ENCODE measurements at places on chromosomes 4 and X. TPM values are rescaled to one million over a fixed set of nuclear protein-coding genes. Genes with fewer than 3 reads are reported as not detected.
A peak's percentile ranks its signal among the peaks of the same experiment; 100 is the strongest.

- DNase-seq: no peak
Observed at GRCh38 chr4:7842384-7843279, 97.0 kb downstream of the AFAP1 start.

GRCh38 chr4:26386386-26386785, 65.6 kb downstream of the RBPJ start:
- no peak for DNase-seq

- DNase-seq: no peak
Observed at GRCh38 chr4:126761947-126762662, 870.7 kb upstream of the INTU start.

GRCh38 chrX:94256396-94256795, 582.4 kb downstream of the FAM133A start:
- DNase-seq: no peak

- DNase-seq: no peak
Observed at GRCh38 chr4:40544221-40544620, 85.4 kb downstream of the RBM47 start.

GRCh38 chr4:176792326-176793059, at the start of gene VEGFC:
TSS of gene VEGFC (minus strand) at chr4:176792922. CDS start at chr4:176792311, 611 bp downstream.
- peak; percentile 39 for DNase-seq

GRCh38 chr4:8771258-8771590, 100.4 kb downstream of the HMX1 start:
- no peak for DNase-seq

GRCh38 chr4:164846566-164846965, 30.4 kb upstream of the APELA start:
- no peak for DNase-seq

GRCh38 chrX:72003811-72004750, 93.4 kb downstream of the NHSL2 start:
- DNase-seq: no peak

GRCh38 chr4:36747277-36748129, 466.1 kb downstream of the DTHD1 start:
- no peak for DNase-seq

DNA sequence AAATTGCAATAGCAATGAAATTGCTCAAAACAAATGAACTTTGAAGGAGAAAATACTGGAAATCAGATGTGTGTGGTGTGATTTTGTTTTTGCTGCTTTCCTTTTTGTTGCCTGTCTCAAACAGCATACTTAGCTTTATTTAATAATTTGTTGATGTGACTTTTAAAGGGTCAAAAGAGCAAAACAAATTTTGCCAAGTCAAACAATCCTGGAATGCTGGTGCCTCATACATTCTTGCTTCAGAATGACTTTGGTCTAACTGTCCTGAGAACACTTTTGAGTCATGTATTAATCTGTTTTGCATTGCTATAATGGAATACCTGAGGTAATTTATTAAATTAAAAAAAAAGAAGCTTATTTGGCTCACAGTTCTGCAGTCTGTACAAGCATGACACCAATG, 3.4 kb downstream of the PF4V1 start:
- DNase-seq: no peak

DNA sequence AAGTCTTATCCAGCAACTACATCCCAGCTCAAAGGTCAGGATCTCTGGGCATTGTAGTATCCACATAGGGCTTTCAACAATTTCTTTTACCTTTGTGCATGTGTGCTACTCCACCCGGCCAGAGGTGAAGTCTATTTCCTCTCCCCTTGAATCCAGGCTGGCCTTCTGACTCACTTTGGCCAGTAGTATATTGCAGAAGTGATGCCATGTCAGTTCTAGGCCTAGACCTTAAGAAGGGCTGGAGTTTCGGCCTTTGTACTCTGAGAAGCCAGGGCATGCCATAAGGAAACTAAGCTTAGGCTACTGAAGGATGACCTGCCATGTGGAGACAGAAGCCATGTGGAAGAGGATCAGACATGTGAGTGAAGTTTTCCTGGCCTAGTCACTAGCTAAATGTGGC, 191.2 kb upstream of the ATP6AP2 start:
- no peak for DNase-seq

DNA sequence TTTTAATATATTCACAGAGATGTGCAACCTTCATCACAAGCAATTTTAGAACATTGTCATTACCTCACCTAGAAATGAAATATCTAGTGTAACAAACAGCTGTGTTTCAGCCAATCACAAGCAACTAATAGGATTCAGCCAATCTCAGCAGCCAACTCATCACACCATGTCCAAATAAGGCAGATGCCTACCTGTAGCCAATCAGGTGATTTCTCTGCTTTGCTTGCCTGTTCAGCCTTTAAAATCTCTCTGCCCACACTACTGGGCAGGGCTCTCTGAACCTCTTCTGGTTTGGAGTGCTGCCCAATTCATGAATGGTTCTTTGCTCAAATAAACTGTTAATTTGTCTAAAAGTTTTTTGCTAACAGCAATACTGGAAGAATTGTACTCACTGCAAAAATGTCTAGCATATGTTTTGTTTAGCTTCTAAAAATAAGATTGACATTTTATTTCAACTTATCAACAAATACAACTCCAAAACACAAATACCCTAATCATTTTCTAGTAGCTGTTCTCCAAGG, 52.4 kb upstream of the IGFBP7 start:
- no peak for DNase-seq

- DNase-seq: peak; percentile 2
Observed at GRCh38 chrX:17007134-17007768, 60.8 kb downstream of the REPS2 start.

DNA sequence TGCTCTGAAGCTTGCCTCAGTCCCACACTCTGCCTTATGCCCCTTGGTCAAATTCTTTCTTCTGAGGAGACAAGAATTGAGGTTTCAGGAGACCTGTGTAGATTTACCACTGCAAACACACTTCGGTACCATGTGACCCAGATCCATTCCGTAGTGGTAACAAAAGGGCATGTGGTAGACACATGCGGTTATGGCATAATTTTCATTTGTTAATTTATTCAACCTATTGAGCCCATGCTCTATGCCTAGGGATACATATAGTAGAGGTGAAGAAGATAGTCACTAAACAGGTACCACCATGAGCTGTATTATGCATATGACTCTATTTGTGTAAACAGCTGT, 190.9 kb downstream of the NDST4 start:
- DNase-seq: no peak

- no peak for DNase-seq
Observed at GRCh38 chr4:6332042-6332668, 62.5 kb downstream of the WFS1 start.

DNA sequence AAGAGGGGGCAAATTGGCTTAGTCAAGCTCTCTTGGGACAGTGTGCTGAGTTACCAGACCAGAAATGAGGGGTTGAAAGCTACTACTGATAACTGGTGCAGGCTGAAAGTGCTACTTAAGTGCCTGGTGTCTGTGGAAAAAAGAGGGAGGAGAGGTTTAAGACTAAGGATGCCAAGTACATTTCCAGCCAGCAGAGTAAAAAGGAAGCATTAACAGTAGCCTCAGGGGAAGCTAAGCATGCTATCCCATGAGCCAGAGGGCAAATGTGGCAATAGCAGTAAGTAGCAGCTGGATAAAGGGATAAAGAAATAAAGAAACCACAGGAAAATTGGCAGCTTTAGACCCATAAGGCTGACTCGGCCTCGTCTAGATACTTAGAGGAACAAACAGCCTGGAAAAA, 196.3 kb upstream of the MAB21L2 start:
- DNase-seq: no peak

- DNase-seq: peak; percentile 27
Observed at GRCh38 chr4:56468097-56468422, 643 bp downstream of the SRP72 start.

- DNase-seq: no peak
Observed at GRCh38 chrX:140672840-140673731, 36.5 kb upstream of the LINC00632 start.

DNA sequence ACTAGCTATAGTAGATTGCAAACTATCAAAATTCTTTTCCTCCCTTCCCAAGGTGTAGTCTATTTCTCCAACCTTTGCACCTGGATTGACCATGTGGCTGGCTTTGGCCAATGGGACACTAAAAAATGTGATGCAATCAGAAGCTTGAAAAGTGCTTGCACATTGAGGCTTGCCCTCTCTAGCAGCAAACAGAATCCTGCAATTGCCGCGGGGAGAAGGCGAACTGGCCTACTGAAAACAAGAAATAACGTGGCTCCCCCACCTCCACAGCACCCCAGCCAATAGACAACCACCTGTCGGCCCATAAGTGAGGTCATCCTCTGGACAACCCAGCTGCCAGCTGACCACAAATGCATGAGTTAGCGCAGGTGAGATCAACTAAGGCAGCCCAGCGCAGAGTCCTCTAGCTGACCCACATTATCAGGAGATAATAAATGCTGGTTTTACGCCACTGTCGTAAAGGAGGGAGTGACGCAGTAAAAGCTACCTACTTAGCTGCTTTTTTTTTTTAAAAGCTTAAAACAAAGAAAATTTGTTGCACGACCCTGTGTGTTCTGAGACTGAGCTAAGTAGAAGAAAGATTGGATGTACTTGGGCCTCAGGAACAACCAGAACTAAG, 95.2 kb downstream of the GK start:
- no peak for DNase-seq

DNA sequence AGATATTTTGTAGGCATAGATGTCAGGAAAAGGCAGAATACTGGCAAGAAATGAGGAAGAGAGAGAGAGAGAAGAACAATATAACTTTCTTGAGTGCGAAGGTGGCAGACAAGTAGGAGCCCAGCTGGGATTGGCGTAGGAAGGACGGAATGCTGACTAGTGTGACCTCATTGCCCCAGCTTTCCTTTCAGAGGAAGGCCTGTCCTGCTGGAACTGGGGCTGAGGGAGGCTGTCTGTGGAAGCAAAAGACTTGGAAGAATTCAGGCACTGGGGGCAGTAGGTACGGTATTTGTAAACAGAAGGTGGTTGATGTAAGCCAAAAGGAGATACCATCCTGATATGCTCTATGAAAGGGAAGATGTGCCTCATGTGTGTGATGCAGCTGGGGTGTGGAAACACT, 818.4 kb downstream of the ADGRL3 start:
- no peak for DNase-seq

GRCh38 chr4:182242787-182243186, 415 bp upstream of the TENM3 start:
- DNase-seq: no peak

DNA sequence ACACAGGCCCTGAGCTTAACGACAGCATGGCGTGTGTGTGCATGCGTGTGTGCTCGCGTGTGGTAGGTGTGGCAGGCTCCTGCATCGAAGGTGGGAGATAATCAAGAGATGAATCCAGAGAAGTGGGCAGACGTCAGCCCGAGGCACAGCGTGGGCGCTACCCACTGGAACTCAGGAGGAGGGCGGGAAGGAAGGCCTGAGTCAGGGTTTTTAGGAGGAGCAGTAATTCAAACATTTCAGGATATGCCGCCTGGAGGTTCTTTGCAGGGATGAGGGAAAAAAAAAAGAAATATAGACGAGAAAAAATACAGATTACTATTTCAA, 66.3 kb upstream of the STX18 start:
- no peak for DNase-seq

GRCh38 chrX:104085919-104086318, 9.9 kb upstream of the TMSB15C start:
- DNase-seq: no peak

- DNase-seq: no peak
Observed at GRCh38 chr4:89008166-89008565, 48.8 kb downstream of the FAM13A start.

The GPR78 gene
- not detected for total RNA-seq

The HDX gene
- 1.4 TPM for total RNA-seq

The DCAF4L1 gene
- 0.27 TPM for total RNA-seq

The SPATA4 gene
- total RNA-seq: not detected

The ACE2 gene
- not detected for total RNA-seq

The USP46 gene
- total RNA-seq: 6.1 TPM

The NMU gene
- 0.56 TPM for total RNA-seq

The IL2RG gene
- total RNA-seq: 231 TPM

The WDR45 gene
- 31.1 TPM for total RNA-seq

The MAB21L2 gene
- not detected for total RNA-seq

The HOPX gene
- total RNA-seq: 16.5 TPM

All from activated naive CD8-positive, alpha-beta T cell treated with anti-CD3 and anti-CD28 coated beads for 36 hours (primary cell).